ENCODE measurements at places on chromosomes 2 and 18.

DNA sequence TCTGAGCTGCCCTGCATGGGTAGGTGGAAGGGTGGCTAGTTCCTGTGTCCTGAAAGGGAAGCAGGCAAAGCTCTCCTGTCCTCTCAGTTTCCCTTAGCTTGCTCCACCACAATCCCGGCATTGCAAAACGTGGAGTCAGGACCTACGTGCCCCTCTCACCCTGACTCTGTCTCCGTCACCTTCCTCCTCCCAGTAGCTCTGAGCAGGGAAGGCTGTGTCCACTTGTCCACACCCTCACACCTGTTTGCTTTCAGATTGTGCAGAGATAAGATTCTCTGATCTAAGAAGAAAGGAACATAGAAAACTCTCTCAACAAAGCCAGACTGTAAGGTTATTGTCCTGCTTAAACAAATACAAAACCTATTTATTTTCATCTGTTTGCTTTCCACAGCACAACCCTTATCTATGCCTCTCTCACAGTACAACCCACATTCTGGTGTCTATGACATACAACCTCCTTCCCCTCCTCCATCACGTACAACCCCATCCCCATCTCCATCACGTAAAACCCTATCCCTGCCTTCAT lies 79.0 kb downstream of the ALPK2 start:
- no peak overlapping the region for H3K27ac ChIP-seq
- no peak for DNase-seq
- H3K36me3 ChIP-seq = no peaks in the 10 kb centered on the region
- H3K4me1 ChIP-seq = peaks cover 15% of the 10 kb centered on the region
- no peak overlapping the region for H3K4me3 ChIP-seq

DNA sequence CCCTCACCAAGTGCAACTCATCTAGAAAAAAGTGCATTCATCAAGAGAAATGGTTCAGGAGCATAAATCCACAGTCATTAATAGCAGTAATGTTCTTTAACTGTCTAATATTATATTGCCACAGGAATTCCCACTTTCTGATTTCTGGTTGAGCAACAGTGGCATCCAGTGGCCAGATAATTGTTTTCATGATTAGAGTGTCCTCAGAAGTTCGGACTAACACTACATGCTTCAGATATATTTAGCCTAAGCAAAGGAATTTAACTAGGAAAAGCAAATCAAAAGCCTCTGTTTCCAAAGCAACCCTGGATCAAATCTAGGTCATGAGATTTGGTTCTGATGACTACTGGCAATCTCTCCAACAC lies 9.8 kb upstream of the ERBB4 start:
- no peak overlapping the region for H3K27ac ChIP-seq
- H3K4me3 ChIP-seq = no peak overlapping the region
- H3K4me1 ChIP-seq = 0 out of 2 replicates have a peak, but pooled peaks cover 4% of the 10 kb centered on the region
- no peaks in the 10 kb centered on the region for H3K36me3 ChIP-seq
- no peaks in the 10 kb centered on the region for H3K27me3 ChIP-seq
- no peak for DNase-seq

- no peaks in the 10 kb centered on the region for H3K4me1 ChIP-seq
- H3K27me3 ChIP-seq = no peaks in the 10 kb centered on the region
- H3K4me3 ChIP-seq = no peak overlapping the region
- no peak for DNase-seq
Measured at GRCh38 chr2:232339121-232340081, 39.1 kb upstream of the ALPP start.

GRCh38 chr2:230384986-230385385 lies 31.0 kb upstream of the SP100 start:
- H3K27ac ChIP-seq = no peak overlapping the region
- no peaks in the 10 kb centered on the region for H3K4me1 ChIP-seq
- no peak for DNase-seq
- H3K36me3 ChIP-seq = no peaks in the 10 kb centered on the region

GRCh38 chr2:46134531-46135227 lies 162.5 kb upstream of the EPAS1 start:
- no peak overlapping the region for H3K4me3 ChIP-seq
- H3K36me3 ChIP-seq = no peaks in the 10 kb centered on the region
- H3K4me1 ChIP-seq = no peaks in the 10 kb centered on the region
- no peak for DNase-seq

DNA sequence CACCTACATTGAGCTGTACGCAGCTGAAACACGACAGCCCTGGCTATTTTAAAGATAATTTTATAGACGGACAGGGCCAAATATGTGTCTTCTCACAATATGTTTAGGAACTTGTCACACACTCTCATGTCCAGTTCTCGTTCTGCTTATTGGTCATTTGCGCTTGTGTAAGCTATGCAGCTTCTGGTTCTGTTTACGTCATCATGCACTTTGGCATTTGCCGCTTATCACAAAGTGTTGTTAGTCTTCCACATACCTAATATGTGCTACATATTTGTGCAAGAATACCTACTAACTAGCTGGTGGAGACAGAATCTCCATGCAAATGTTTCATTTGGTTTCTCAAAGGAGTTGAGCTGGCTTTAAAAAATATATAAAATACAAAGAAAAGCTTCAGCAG lies 7.5 kb upstream of the ZNF516 start:
- no peak for DNase-seq
- no peaks in the 10 kb centered on the region for H3K36me3 ChIP-seq
- no peaks in the 10 kb centered on the region for H3K4me1 ChIP-seq
- H3K4me3 ChIP-seq = no peak overlapping the region
- H3K27ac ChIP-seq = no peak overlapping the region
- H3K27me3 ChIP-seq = no peaks in the 10 kb centered on the region

DNA sequence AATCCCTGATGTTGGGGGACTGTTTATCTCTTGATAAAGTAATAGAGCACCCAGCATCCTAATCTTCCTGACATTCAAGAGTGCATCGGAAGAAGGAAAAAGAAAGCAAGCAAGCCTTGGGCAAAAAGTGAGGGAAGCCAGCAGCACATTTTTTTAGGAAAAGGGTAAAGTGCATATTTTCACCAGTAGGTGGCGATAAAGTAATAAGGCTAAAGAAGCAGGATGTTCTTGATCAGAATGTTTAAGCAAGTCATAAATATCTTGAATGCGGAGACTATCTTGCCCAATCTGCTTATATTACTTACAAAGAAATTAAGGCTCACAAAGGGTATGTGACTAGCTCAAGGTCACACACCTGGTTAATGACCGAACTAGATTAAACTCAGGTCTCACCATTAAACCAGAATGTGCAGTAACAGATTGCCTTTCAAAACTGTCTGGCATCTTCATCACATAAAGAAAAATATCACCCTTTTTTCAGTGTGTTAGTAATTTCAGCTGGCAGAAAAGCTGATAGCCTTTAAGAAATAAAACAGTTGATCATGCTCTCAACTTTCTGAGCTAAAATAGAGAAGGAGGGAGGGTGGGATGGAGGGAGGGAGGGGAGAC lies 83.8 kb downstream of the VIT start:
- H3K4me1 ChIP-seq = no peaks in the 10 kb centered on the region
- peak; percentile 49 for DNase-seq
- no peaks in the 10 kb centered on the region for H3K36me3 ChIP-seq
- no peak overlapping the region for H3K4me3 ChIP-seq

Measured in MM.1S (cell line).